ENCODE measurements at places on chromosomes 7 and 10.

GRCh38 chr7:3657206-3657605 is 356.2 kb downstream of the SDK1 start:
- no peak for DNase-seq

GRCh38 chr10:17307123-17307522 is 79.1 kb downstream of the VIM start:
- DNase-seq = no peak

DNA sequence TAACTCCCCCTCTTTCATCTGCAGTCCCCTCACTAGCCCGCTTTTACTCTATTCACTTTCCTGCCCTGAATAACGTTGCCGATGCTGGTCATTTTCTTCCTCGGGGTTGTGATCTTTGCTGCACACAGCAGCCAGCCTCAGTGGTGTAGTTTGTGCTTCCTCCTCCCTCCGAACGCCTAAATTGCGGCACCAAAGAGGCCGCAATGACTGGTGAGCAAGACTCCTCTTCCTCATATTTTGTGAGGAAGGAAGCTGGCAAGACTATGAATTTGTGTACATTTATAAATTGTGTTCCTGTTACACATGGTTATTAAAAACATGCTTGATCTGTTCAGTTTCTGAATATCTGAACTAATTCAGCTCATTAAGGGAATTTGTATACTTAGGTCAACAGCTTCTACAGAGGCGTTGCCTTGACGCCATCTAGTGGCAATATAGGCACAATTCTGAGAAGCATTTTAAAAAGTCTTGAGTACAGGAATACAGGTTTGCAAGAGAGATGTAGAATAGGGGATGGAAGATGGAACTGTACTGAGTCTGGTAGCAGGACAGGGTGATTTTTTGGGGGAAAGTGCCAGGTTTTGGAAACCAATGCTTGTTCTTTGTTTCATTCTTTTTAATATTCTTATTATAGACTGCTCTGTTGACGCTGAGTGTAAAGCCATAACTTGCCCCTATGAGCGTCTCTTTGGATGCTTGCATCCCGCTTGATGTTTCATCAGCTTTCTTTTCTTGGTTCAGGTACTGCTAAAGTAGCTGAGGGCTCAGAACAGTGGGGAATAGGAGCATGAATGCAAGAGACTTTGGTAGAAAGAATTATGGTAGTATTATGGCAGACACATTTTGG is 4.1 kb upstream of the TAS2R5 start:
- DNase-seq = peak; percentile 58

DNA sequence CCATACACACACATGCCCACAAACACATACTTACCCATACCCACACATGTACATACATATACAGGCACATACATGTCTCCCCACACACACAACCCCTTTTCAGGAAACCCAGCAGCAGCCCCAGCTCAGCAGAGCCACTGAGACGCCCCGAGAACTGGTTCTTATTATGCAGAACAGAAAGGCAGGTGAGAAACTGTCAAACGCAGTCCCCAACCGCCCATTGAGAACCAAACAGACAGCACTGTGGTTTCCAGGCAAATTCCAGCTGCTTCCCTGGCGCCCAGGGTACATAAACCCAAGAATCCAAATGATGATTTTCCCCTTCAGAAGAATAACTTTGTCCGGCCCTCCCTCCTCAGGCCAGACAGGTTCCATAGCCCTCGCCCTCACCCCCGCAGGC is 366.6 kb upstream of the ZMIZ1 start:
- no peak for DNase-seq

DNA sequence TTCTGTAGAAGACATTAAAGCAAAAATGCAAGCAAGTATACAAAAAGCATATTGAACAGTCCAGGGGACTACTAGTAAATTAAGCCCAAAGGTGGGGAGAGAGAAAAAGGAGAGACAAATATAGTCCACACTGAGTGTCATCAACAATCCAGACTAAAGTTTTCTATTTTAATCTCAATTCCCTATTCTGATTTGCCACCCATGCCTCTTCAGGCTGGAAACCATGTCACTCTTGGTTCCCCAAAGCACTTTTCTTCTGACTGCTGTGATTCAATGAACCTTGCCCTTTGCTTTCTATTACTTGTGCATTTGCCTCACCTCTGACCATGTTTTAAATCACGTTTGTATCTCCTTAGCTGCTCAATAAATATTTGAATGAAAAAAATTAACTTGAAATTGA is 95.3 kb upstream of the AOAH start:
- no peak for DNase-seq

DNA sequence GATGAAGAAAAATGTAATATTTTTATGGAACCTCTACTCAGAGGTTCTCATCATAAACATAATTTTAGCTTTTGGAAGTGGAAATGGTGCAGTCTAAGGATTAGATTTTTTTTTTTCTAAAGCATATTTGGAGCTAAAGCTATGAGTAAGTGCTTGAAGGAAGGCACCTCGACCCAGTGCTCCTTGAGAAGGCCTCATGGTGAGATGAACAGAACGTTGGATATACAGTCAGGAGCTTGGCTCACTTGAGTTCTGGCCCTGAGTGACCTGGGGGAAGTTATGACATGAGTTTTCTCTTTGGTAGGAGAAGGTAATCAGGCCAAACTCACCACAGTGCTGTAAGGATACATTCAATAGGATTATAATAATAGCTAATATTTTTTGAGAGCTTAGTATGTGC is 163.3 kb downstream of the JCAD start:
- DNase-seq = peak; percentile 4

DNA sequence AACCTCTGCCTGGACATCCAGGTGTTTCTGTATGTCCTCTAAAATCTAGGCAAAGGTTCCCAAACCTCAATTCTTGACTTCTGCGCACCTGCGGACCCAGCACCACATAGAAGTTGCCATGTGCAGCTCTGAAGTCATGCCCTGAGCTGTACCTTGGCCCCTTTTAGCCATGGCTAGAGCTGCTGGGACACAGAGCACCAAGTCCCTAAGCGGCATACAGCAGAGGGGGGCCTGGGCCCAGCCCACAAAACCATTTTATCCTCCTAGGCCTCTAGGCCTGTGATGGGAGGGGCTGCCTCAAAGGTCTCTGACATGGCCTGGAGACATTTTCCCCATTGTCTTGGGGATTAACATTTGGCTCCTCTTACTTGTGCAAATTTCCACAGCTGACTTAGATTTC is 14.6 kb downstream of the TMEM243 start:
- DNase-seq = no peak

GRCh38 chr10:48285710-48286109 is 11.2 kb upstream of the FRMPD2 start:
- no peak for DNase-seq

DNA sequence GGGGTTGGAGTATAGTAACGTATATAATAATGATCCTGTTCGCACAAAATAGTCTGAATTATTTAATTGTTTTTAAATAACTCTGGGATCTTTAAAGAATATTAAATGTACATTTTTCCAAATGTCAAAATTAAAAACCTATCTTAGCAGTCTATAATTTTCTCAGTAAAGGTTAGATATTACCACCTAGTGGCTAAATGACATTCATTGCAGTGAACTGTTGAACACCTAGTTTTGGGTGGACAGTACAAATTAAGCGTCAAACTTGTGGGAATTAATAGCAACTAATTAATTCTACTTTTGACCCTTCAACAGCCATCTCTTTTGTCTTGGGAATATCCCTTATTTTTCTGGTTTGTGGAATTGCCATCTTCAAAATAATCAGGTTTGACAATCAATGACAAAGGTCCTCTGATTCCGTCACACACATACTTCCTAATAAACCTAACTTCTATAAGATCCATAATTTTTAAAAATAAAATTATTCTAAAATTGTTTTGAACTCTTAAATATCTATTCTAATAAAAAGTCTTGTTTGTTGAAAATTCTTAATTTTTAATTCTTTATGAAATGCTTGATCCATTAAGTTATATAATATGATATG is 165.7 kb downstream of the SEMA3D start:
- DNase-seq = peak; percentile 29

DNA sequence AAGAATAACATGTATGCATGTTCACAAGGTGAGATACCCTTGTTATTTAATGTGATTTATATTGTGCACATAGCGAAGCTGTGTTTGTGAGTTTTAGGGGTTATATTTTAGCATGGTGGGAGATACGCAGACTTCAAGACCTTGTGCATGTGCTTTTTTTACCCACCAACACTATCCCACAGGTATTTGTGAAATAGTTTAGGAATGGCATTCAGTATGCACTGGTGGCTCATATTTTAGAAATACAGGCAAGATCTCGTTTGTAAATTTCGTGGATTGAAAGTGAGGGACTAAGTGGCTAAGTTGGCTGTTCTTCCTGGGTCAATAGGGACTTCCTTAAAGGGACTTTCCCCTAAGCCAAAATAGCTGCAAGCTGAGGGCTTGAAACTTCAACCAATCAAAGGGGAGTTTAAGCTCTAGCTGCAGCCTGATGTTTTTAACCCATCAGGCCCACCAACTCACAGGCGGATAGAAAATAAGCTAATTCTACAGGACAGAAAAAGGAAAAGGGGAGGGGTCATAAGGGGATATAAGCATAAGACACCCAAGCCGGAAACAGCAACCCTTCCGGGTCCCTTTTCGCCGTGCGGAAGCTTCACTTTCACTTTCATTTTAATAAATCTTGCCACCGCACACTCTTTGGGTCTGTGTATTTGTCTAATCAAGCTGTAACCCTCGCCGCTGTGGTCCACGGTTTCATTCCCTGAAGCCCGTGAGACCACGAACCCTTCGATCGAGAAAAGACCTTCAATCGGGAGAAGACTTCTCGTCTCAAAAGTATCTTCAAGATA is 291.0 kb downstream of the GPR158 start:
- DNase-seq = no peak

DNA sequence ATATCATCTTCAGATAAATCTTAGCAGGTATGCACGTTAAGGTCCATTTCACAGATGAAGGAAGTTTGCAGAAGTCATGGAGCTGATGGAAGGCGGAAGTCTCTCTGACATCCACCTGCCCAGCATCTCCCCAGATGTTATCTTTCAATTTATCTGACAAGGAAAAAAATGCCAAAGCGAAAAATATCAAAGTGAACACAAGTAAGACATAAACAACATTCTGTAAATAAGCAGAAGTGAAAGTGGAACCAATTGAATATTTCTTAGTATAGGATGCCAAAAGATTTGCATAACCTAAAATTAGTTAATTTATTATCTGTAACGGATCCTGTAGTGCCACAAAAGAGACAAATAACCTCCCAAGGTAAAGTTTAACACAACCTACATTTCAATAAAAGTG is 73.6 kb upstream of the NEBL start:
- no peak for DNase-seq

- DNase-seq = no peak
Measured at GRCh38 chr10:86285136-86285790, 81.3 kb downstream of the GRID1 start.

GRCh38 chr10:4868357-4868657 is 42.3 kb downstream of the AKR1E2 start:
- no peak for DNase-seq

DNA sequence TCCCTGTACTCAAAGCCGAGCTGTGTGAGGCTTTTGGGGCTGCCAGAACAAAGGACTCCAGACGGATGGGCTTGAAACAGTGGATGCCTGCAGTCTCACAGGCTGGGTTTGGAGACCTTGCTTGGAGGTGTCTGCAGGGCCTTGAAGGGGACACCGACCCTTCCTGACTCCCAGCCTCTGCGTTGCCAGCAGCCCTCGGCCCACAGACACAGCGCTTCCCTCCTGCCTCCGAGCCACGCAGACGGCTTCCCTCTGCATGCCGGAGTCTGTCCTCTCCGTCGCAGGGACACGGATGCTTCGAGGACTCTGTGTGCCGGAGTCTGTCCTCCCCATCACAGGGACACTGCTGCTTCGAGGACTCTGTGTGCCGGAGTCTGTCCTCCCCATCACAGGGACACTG is 524.7 kb downstream of the DNAJB6 start:
- no peak for DNase-seq

GRCh38 chr7:22900784-22901183 is 78.1 kb upstream of the TOMM7 start:
- no peak for DNase-seq

GRCh38 chr7:101859411-101860106 is 42.1 kb downstream of the CUX1 start:
- no peak for DNase-seq

DNA sequence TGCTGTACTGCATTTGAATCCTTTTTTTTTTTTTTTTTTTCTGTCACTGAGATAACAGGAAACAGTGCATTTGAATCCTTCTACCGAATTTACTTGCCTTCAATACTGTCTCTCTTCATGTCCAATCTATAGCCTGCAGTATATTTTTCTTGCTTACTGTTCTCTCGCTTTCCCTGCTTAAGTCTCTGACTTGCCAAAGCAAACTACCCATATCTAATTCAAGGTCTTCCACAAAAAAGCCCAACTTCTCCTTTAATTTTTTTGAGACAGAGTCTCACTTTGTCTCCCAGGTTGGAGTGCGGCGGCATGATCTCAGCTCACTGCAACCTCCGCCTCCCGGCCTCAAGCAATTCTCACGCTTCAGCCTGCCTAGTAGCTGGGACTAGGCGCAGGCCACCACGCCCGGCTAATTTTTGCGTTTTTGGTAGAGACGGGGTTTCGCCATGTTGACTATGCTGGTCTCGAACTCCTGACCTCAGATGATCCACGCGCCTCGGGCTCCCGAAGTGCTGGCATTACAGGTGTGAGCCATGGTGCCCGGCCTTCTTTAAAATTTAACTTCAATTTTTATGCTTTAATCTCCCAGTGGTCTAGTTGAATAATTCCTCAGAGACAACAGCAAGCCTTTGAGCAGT is 882 bp downstream of the PDCD11 start:
- DNase-seq = peak; percentile 2

GRCh38 chr10:22341190-22341925 is 3.9 kb upstream of the SPAG6 start:
- no peak for DNase-seq

DNA sequence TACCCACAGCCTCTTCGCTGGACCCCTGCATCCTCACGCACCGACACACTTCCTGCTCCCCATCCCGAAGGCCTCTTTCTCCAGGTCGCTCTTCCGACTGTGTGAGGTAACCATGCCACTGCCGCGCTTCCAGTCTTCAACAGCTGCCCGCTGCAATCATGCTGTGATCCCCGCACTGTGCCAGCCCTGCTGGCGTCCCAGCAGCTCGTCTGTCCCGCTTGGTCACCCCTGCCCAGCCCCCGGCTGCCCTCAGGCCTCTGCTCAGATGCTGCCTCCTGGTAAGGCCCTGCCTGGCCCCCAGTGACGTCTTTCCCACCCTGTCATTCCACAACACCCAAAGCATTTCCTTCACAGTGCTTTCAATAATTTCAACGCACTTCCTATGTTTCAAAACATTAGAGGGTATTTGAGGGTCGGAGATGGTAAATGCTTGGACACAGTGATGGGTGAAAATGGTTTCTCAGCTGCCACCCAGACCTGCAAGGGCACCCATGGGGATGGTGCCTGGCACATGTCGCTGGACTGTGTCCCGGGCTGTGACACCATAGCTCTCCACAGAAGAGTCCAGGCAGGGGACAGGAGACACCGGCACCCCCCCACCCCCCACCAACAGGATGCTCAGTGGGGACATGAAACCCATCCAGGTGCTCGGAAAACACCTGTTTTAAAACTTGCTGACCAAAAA is 125.2 kb downstream of the MAD1L1 start:
- DNase-seq = peak; percentile 53

DNA sequence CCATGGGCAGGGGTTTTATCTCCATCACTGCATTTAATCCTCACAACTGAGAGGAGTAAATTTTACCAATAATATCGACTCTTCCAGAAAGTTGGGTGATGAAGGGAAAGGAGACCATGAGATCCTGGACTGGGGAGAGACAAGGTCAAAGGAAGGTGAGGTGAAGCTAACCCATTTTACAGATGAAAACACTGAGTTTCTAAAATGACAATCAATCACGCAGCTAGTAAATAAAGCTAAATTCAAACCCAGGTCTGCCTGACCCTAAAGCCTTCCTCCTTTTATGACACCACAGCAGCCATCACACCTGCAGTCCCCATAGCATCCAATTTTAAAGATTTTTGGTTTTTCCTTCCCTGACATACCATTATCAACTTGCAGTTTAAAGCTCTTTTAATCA is 64.0 kb upstream of the SLF2 start:
- no peak for DNase-seq
